ENCODE measurements at places on chromosomes 1 and 21.

GRCh38 chr1:192807211-192808162 lies 1.4 kb upstream of the RGS2 start:
- DNase-seq = no peak

DNA sequence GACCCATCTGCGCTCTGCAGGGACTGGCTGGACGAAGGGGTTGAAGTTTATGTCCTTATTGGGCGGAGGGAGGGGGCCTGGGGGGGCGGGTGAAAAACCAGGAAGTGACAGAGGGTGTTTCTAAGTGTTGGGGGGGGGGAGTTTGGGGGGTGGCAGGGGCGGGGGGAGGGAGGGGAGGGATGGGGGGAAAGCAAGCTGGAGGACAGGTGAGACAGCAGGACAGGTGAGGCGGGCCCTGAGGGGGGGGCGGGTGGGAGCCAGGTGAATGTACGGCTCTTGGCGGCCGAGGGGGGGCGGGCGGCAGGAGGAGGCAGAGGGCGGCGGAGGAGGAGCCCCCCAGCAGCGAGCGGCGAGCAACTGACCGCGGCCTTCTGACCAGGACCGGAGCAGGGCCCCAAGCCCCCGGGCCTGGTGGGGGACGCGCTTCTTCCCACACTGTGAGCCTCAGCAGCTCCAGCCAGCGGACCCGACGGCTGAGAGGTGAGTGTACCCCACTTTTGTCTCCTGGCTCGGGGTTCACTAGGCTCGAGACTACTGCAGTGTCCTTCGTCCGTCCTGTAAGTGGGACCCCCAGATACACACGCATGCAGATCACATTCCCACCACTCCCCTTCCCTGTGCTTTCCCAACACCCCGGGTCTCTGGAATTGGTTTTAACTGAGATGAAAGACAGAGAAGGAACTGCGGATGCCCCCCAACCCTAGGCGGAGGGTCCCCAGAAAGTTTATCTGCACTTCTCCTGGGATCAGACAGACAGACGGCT lies at the start of gene ZBTB7B:
TSS of gene ZBTB7B (plus strand) at position 339 of the 763 bp plus-strand sequence. CDS start 11,859 bp downstream, outside the sequence.
- no peak for DNase-seq

- DNase-seq = peak; percentile 78
Observed at GRCh38 chr1:202144402-202145067, at the start of gene ARL8A. Gene ARL8A, minus strand, starts transcription at chr1:202144737. Its CDS starts 165 bp downstream, at chr1:202144572.

- DNase-seq = no peak
Observed at GRCh38 chr1:44585315-44585920, 88.9 kb downstream of the TMEM53 start.

GRCh38 chr1:51948491-51948915 lies 42.0 kb downstream of the RAB3B start:
- no peak for DNase-seq

- DNase-seq = no peak
Observed at GRCh38 chr1:37901191-37901892, 42.0 kb upstream of the MTF1 start.

DNA sequence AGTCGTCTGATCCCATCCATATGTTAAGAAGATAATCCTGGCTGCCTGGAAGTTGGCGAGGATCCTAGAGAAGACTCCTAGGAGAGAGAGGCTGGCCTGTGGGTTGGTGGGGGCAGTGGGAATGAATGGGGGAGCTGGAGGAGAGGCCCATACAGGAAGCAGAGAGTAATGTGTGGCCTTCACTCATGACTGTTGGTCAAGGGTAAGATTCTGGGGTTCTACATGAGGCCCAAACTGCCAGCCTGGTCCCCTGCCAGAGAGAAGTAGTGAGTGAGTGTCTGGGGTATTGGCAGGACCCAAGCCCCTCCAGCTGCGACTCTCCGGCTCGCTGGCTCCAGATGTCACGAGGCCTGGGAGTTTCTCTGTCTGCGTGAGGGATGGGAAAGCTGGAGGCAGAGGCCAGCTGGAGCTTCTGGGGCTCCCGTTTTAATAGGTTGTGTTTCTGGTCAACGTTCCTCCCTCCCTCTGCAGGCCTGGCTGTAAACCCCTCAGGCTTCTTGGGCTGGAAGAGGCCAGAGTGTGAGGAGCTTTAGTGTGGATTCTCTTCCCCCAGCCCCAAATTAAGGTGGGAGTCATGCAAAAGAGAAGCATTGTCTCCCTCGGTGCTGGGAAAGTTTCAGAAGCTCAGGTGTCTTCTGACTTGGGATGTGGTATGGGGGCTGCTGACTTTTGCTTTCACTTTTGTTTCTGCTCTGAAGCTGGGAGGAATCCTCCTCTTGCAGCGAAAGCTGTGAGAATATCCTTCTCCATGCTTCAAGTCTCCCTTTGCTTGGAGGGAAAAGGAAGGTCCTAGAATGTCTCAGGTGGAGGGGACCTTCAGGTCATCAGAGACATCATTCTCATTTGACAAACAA lies 2.6 kb downstream of the TMEM51 start:
- DNase-seq = no peak

- DNase-seq = no peak
Observed at GRCh38 chr1:180787628-180788307, 124.9 kb upstream of the KIAA1614 start.
